ENCODE measurements at places on chromosomes 2 and 18. TPM values are rescaled to one million over a fixed set of nuclear protein-coding genes. Genes with fewer than 3 reads are reported as not detected.

ECEL1 gene
- total RNA-seq = not detected

DNA sequence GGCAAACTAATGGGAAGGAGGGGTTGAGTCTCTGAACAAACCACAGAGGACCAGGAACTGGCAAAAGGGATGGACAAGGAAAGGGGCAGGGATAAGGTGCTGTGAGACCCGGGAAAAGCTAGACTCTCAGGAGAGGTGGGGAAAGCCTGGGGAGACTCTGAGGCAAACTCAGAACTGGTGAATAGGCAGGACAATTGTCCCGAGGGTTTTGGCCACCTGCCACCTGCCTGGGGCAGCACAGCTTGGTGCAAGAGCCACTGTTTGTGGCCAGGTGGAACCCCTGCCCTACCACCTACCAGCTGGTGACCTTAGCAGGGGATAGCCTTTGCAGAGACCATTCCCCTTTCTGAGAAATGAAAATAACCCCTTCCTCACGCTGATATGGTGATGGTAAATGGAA, 129.4 kb upstream of the ASB18 start:
- DNase-seq = no peak

- DNase-seq = no peak
These were observed 258.9 kb downstream of the METTL4 start for GRCh38 chr18:2312440-2312839.

ASB18 gene
- not detected for total RNA-seq

REEP1 gene
- 4.7 TPM for total RNA-seq

- no peak for DNase-seq
These were observed 449.6 kb upstream of the CDH20 start for GRCh38 chr18:60883587-60883986.

DNA sequence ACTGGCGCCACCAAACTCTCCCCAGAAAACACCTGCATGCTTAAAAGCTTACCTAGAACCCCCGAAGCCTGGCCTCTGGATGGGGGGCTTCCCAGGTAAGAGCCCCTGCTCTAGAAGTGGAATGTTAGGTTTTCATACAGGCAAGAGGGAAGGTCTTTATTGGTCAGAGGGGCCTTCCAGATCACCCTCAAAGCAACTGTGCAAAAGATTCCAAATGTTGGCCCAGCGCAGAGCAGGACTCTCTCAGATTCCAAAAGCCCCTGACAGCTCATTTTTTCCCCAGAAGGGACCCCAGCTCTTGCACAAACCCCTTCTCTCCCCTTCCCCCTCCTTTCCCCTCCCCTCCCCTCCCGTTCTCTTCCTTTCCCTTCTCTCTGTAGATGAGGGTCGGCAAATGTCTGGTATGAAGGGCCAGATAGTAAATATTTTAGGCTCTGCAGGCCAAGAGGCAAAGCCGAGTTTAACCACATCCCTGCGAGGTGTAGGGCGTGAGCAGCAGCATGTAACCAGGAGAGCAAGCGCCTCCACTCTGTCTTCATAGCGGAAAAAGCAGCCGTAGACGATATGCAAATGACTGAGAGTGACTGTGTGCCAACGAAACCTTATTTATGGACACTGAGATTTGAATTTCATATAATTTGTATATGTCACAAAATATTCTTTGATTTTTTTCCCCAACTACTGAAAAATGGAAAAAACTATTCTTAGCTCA, 116.9 kb downstream of the SMAD7 start:
- DNase-seq = no peak

PPP1R1C gene
- total RNA-seq = 2.7 TPM

DNA sequence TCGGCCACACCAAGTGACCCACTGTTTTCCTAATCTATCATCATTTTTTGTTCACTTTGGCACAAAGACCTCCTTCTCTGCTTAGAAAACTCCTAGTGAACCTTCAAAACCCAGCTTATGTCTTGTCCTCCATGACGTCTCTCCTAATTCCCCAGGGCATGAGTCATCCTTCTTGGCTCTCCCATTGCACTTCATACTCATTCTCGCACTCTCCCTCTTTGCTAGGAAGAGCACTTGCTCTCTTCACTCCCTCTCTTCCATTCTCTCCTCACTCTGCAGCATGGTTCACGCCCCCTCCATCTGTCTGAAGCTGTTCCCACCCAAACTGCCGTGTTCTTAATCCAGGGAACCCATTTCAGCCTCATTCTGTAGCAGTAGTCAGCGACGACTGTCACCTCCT, 103.9 kb downstream of the MRO start:
- no peak for DNase-seq

DNA sequence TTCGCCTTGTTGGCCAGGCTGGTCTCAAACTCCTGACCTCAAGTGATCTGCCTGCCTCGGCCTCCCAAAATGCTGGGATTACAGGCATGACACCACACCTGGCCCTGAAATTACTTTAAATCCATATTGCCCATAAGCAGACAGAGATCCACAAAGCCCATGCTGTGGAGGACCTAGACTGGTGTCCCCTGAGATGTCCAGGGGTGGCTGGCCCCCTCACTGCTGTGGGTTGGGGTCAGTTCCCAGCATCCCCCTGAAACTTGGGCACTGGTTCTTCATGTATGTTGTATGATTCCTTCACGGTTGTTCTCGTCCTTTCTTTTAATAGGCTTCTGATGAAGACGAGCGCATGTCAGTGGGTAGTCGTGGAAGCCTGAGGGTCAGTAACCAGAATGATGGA, 78.1 kb upstream of the RBM44 start:
- no peak for DNase-seq

CXCR4 gene
- total RNA-seq = 12.4 TPM

TUBB8B gene
- total RNA-seq = 0.35 TPM

- DNase-seq = no peak
These were observed 22.2 kb downstream of the SP3 start for GRCh38 chr2:173942861-173943523.

DNA sequence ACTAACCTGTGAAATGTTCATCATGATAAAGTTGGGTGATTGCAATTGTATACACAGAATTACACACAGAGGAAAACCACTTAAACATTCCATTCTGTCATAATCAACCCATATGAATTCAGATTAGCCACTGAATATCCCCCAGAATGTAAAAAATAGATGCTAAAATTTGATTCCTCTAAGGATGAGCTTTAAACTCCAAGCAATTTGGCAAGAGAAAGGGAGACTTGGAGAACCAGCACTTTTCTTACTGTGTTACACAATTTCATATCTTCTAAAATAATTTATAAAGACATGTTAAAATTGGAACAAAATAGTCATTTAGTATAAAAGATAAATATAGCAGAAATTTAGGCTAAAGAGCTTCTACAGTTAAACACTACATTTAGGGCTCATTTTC, 146.3 kb upstream of the LMAN1 start:
- no peak for DNase-seq

- DNase-seq = no peak
These were observed 5.7 kb downstream of the EHD3 start for GRCh38 chr2:31239593-31240177.

GRCh38 chr2:88808652-88809051, 117.2 kb downstream of the RPIA start:
- DNase-seq = no peak

DNA sequence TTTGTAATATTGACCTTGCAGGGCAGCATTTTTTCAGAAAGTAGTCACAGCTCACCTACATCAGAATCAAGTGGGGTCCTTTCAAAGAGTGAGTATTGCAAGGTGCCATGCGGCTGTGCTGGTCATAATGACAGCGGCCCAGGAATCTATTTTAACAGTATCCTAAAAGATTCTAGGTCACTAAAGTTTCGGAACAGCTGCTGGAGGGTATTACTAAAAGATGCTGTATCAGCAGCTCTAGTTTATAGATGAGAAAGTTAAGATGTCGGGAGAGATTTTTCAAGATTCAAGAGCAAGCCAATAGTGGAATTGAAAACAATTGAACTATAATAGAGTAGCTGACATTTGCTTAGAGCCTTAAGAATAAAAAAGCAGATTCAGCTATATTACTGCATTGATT, 336.0 kb downstream of the SLC8A1 start:
- no peak for DNase-seq

MAB21L4 gene
- 2.8 TPM for total RNA-seq

- no peak for DNase-seq
These were observed 174.8 kb downstream of the TWIST2 start for GRCh38 chr2:239022437-239023260.

RAX gene
- not detected for total RNA-seq

UGT1A9 gene
- 3.5 TPM for total RNA-seq

GRCh38 chr2:129606496-129607270, 372.8 kb upstream of the RAB6C start:
- DNase-seq = no peak

GRCh38 chr2:196123679-196124373, 47.6 kb downstream of the STK17B start:
- DNase-seq = no peak

CD207 gene
- total RNA-seq = not detected

CNDP1 gene
- total RNA-seq = not detected

- DNase-seq = peak; percentile 35
These were observed 62.5 kb upstream of the RAPGEF4 start for GRCh38 chr2:172673056-172673683.

PMAIP1 gene
- 75.4 TPM for total RNA-seq

ATL2 gene
- total RNA-seq = 118 TPM

GREB1L gene
- 3.8 TPM for total RNA-seq

DNA sequence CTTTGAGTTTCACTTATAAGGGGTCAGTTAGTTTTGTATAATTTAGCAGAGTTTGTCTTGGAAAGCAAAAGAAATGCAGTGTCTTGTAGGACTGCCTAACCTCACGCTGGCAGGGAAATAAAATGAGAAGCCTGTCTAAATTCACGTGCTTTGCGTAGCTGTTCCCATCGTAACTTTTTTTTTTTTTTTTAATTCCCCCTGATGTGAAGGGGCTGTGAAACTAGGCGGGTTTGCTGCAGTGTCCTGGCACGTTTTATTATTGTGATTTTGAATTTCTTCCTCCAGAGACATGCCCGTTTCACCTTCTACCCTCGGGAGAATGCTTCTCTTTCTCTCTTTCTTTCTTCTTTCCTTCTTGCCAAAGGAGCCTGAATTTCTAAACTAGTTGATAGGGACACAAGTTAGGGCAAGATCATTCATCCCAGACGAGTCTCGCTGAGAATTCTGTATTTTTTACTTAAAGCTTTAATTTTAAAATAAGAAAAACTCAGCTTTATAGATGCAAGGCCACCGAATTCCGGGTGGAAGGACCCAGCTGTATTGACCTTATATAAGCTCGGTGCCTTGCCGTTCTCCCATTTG, 2.3 kb downstream of the MEIS1 start:
- no peak for DNase-seq

GPR45 gene
- not detected for total RNA-seq

SLC4A3 gene
- 20.2 TPM for total RNA-seq

DNA sequence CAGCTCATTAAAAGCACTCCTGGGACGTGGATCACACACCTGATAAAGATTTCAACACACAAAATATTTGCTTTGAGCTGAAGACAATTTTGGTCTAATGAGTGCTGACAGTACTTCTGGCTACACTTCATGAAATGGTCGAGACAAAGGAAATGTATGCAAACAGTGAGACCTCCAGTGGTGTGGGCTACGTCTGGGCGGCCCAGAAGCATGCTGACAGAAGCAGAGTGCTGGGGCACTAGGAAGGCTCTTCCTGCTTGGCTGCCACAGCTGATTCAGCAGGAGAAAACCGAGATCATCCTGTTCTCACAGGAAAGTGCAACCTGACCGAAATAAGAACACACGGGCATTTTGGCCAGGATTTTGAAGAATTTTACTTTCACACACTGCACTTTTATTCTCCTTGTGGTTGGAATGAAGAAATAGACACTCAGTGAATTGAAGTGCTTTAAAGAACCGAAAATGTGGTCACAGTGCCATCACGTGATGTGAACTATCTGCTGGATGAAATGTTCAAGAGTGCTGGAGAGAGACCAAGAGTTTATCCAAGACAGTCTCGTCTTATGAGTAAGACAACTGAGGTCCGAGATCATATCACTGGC, 149.5 kb downstream of the CCBE1 start:
- no peak for DNase-seq

DNA sequence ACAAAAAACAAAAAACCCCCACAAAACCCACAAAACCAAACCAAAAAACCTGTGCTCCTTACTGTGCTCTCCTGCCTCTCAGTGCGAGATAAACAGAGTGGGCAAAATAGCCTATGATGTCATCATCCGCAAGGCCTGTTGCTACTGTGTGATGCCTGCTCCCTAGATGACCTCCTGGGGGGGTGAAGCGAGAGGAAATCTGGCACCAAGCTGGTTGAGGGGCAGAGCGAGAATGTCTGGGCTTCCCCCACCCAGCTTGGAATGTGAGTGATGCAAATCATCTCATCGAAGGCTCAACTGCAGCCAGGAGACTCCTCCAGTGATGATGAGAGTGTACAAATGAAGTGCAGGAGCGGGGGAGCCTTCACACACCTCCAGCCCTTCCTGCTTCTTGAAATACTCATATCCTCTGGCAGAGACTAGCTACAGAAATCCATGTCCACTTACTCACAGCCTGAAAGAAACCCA, 57.7 kb upstream of the MAP4K3 start:
- DNase-seq = peak; percentile 70

DNA sequence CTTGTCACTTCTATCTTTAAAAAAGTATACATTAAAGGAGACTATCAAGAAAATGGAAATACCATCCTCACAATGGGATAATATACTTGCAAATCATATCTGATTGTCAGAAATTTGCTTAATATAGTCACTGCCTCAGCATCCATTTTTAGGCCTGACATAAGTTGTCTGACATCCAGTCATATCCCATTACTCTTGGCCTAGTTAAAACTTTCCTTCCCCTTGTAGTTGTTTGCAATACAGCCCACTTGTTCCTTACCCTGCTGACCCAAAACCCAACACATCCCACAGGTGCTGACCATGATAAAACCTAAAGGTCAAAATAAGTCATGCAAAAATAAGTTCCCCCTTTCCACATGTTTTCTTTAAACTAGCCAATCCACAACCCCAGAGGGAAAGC, 3.6 kb upstream of the ARHGEF33 start:
- no peak for DNase-seq

DNA sequence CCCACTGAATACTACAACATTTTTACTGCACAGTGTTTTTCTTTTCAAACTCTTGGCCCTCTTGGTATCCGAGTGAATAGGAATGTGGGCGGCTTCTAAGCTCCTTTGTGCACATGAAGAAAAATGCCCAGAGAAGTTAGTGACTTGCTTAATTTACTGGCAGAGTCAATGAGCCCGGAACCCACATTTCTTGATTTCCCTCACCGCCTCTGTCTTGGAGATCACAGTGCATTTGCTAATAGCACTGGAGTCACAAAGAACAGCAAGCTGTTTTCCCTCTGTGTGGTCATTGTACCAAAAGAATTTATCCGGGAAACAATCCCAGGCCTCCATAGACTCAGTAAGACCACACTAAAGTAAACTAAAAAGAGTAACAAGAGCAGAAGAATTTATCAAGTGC, 18.9 kb downstream of the STON1 start:
- no peak for DNase-seq

TMEFF2 gene
- total RNA-seq = 0.64 TPM

DNA sequence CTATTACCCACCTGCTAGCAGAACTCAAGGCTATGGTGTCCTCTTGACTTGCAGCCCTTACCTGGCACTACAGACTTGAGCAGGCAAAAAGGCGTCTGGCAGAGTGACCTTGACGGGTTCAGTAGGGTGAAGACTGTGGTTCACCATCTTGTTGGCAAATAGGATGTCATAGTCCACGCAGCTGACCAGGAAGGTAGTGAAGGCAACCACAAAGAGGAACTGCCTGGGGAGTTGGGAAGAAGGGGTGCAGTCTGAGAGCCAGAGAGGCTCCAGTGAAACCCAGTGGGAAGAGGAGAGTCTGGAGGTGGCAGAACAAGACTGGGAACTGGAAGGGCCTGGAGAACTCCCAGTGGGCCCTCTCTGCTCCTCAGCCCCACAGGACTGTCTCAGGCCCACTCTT, 4.1 kb downstream of the ATG9A start:
- no peak for DNase-seq

UNC80 gene
- not detected for total RNA-seq

ORC2 gene
- 49.6 TPM for total RNA-seq

- DNase-seq = no peak
These were observed 52.0 kb downstream of the DCC start for GRCh38 chr18:52391810-52392559.
